Activated CD8-positive, alpha-beta memory T cell treated with anti-CD3 and anti-CD28 coated beads, Interleukin-2, amount 10 ng/mL, durations not matched to agents 7 days and 5 days (primary cell): ENCODE measurements at places on chromosomes 2 and 18.

GRCh38 chr2:53668624-53669026 is 99.0 kb upstream of the CHAC2 start:
- no peak for DNase-seq

GRCh38 chr2:121080013-121080772 is 204.8 kb downstream of the TFCP2L1 start:
- DNase-seq = peak; percentile 59

DNA sequence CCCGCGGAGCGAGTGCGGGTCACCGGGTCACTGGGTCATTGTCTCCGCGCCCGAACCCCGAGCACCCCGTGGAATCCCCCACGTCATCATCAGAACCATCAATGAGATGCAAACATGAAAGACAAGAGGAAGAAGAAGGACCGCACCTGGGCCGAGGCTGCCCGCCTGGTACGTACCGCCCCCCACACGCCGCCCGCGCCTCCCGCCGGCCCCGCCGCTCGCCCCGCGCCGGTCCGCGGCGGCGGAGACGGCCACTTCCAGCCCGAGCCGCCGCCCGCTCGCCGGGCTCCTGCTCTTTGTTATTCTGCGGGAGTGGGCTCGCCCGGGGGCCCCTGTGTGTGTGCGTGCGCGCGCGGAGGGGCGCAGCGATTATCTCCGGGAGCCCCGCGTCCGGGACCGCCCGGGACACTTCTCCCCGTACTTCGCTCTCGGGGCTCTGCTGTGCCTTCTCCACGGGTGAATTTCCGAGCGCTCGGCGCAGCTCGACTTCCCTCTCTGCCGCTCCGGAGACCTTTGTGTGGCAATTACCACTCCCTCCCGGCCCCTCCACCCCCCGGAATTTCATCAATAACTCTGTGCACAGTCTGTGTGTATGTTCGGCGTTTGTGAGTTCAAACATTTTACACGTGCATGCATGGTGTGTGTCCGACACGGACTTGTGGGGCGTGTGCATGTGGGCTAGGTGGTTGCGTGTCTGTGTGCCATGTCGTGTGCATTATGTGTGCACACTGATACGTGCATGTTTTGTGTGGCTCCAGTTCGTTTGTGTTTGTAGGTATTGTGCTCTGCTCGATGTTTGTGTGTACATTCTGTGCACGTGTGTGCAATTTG is 714 bp downstream of the ASXL3 start:
- no peak for DNase-seq

GRCh38 chr2:920999-921398 is 29.6 kb upstream of the SNTG2 start:
- no peak for DNase-seq

- DNase-seq = no peak
Measured at GRCh38 chr2:38277245-38278116, 99.6 kb downstream of the ATL2 start.

DNA sequence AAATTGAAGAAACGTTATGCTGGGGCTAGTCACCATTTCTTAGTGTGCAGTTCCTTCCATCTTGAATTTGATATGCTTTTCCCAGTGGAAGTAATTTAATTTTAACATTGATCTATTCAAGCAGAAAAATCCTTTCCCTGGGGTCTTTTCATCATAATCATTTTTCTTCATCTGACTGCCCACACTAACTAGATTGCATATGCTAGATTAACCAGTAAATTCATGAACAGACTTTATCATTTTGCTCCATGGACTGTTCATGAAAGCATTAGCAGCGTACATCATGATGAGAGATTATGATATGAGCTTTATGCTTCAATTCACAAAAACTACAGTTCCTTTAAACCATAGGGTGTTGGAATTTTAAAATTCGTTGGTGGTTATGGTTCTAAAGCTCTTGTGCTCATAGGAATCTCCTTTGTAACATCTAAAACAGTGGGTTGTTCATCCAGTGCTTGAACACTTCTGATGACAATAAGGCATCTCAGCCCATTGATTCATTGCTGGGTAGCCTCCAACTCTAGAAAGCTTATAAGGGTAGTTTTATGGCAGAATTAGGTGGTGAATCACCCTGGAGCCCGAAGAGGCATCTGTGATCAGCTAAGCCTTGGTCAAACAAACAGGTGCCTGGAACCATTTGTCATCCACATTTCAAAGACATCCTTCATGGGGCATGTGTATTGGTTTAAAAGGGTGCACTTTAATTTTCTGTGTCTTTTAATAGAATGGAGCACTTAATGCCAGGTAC is 77.2 kb upstream of the NDUFV2 start:
- DNase-seq = no peak

DNA sequence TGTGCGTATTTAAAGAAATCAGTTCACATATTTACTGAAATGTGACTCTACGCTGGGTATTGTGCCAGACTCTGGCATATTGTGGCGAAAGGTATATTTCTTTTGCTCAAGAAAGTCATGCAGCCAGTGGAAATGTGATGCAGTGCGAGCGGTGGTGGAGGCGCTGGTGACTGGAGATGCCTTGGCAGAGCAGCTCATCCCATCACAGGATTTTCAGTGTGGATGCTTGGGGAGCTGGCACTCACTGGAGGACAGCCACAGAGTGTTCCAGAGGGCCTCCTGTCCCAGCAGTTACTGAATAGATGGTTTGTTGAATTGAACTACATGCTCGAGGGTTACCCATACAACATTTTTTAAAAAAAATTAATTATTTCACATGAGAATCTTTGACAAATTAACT is 117.6 kb downstream of the ZNF407 start:
- no peak for DNase-seq

DNA sequence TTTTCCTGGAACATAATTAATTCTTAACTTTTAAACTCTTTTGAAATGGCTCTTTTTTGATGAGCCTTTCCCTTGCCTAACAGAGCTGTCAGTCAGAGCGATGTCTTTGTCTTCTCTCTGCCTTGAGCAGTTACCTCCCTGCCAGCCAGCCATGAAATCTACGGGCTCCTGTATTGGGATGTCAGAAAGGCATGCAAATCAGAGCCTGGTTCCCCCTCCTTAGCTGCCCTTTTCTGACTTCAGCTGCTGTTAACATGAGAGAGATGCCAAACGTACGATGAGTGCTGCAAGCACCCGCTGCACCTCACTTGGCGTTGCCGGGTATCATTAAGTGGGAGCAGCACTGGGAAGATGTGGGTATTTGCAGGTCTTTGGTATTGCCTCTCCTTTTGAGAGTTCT is 131.4 kb upstream of the BOD1L2 start:
- no peak for DNase-seq

- DNase-seq = no peak
Measured at GRCh38 chr2:221467610-221468009, 104.5 kb downstream of the EPHA4 start.

GRCh38 chr18:76977684-76978232 is 154.8 kb downstream of the MBP start:
- no peak for DNase-seq

GRCh38 chr18:24031916-24032315 is 17.4 kb downstream of the TTC39C start:
- DNase-seq = no peak

DNA sequence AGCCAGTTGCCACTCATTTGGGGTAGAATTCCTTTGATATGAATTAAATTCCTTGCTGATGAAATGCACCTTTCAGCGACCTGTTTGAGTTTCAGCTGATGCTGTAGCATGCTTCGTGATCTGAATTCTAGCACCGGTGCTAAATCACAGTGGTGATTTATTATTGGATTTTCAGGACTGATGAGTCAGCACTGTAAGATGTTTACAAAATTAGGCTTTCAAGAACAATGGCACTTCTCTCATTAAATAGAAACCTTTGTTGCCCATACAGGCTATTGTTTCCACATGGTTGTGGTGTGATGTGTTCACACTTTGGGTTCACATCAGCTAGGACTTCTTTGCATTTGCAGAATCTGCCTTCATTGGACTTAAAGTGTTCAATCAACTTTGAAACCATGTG is 687.7 kb downstream of the ARHGAP15 start:
- DNase-seq = no peak

- no peak for DNase-seq
Measured at GRCh38 chr2:71471276-71471675, 17.9 kb downstream of the DYSF start.

DNA sequence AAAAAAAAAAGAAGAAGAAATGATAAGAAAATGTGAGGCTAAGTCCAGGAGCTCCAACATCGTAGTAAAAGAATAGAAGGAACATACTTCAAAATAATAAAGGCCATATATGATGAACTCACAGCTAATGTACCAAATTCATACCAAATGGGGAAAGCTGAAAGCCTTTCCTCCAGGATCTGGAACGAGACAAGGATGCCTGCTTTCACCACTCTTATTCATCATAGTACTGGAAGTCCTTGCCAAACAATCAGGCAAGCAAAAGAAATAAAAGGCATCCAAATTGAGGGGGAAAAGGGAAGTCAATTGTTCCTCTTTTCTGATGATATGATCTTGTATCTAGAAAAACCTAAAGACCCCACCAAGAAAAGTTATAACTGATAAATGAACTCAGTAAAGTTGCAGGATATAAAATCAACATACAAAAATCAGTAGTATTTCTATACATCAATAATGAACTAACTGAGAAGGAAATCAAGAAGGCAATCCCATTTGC is 170.6 kb downstream of the METTL4 start:
- no peak for DNase-seq

DNA sequence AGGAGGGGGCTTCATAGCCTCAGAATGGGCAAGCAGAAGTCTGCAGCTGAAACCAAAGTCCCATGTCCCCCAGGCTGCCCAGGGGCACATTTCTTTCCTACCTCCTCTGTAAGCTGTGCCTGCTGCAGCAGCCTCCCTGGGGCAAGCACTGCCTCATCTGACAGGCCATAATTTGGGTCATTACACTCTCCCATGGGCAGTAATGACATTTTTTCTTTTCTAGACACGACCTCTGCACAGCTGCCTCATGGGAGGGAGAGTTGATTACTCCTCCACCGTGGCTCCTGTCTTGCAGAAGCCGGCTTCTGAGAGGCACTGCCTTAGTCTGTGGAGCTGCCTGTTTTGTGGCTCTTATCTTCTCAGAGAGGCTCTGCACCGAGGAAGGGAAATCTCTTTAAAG is 268.9 kb downstream of the TDRD15 start:
- DNase-seq = no peak

GRCh38 chr2:219158025-219158424 is 2.6 kb downstream of the NHEJ1 start:
- no peak for DNase-seq

GRCh38 chr2:160646684-160647444 is 153.3 kb upstream of the RBMS1 start:
- DNase-seq = no peak
